ENCODE measurements at places on chromosomes 1 and 21.

DNA sequence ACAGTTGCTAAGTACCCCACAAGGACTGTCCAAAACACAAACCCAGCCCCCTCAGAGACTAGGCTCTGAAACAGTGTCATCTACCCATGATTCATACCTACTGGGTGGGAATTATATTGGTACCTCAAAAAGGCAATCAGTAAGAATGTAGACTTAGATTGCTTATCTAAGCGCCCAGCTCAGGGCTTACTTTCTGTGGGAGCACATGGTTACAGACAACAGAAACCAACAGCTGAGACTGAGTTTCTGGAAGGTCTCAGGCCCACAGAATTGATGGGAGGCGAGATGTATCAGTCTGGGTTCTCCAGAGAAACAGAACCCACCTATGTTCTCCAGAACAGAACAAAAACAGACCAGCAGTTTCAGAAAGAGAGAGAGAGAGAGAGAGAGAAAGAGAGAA, 147.3 kb upstream of the KAZN start:
- DNase-seq: no peak

GRCh38 chr1:88509379-88509778, 174.7 kb upstream of the PKN2 start:
- no peak for DNase-seq

- DNase-seq: no peak
Measured at GRCh38 chr1:6519491-6519934, 28.0 kb upstream of the PLEKHG5 start.

- no peak for DNase-seq
Measured at GRCh38 chr1:40315795-40316594, 1.1 kb downstream of the COL9A2 start.

- DNase-seq: no peak
Measured at GRCh38 chr1:199593475-199593874, 434.0 kb upstream of the NR5A2 start.

GRCh38 chr1:221174330-221174993, 295.2 kb downstream of the HLX start:
- no peak for DNase-seq

- DNase-seq: no peak
Measured at GRCh38 chr1:156623946-156624813, 5.0 kb downstream of the HAPLN2 start.

DNA sequence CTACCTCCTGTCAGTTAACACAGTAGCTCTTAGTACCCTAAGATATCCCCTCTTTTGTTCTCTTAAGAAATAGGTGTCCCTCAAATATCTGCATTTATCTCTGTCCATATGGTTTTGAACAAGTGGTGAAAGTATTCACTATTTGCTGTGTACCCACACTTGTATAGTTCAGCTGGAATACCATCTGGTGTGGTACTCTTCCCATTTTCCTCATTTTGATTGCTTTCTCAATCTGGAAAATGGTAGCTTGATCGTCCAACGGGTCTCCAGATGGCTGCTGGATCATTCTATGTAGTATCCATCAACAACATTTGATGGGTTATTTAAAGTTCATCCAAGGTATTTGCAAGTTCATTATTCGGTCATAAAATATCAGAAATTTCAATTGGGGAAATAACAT, 100.3 kb upstream of the DPYD start:
- DNase-seq: no peak

GRCh38 chr1:212595787-212596714, 12.5 kb upstream of the ATF3 start:
- peak; percentile 68 for DNase-seq

DNA sequence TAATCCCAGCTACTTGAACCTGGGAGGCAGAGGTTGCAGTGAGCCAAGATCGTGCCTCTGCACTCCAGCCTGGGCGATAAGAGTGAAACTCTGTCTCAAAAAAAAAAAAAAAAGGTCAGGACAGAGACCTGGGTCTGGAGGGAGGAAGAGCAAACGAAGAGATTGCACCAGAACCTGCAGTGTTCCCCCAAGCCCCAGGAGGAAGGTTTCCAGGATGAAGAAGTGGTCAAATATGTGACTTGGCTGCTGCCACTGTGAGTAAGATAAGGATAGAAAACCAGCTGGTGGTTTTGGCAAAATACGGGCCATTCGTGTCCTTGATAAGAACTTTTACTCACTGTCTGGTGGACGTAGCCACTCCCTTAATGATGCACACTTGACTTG, 42.2 kb downstream of the CLDN14 start:
- DNase-seq: no peak

GRCh38 chr1:47745715-47746609, 251.2 kb downstream of the TRABD2B start:
- DNase-seq: no peak

DNA sequence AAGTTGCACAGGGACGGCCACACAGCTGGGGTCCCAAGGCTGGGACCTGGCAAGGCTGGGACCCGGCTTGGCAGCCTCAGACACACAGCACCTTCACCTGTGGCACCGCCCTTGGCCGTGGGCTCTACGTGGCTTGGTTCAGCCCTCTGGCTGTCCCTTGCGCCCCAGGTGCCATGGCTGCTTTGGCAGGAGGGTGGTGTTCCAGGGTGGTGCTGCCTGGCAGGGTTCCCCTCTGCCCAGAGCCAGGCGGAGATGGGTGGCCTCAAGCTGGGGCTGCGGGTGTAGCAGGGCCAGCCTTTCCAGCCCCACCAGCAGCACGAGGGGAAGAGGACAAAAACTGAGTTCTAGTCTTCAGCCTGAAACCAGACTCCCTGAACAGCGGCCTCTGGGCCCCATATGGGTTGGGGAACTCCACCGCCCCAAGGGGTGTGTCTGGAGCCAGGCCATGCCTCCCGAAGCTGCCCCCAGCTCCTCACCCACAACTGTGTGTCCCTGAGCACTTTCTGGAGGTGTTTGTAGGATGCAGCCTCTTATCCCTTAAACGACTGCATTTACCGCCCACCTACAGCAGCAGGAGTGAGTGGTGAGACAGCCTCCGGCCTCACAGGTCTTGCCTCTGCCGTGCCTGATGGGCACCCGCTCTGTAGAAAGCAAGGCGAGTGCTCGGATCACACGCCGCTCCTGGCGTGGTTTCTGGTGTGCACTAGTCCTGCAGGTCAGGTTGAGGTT, 92.3 kb downstream of the PDE9A start:
- DNase-seq: no peak

DNA sequence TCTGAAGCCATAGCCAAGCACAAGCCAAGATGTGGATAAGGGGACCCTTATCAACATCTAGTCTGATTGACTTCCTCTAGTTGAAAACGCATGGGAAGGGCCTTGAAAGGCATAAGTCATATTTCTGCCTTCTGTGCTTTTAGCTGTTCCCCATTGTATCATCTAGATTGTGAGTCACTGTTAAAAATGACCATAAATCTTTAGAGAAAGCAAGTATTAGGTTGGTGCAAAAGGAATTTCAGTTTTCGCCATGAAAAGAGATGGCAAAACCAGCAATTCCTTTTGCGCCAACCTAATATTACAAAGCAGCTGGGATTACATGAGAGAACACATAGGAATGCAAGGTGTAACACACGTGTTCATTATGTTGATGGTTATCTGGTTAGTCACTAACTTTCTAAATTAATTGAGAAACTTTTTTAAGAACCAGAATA, 63.6 kb downstream of the CLIC6 start:
- no peak for DNase-seq

GRCh38 chr1:225780630-225781029, 3.0 kb downstream of the SRP9 start:
- no peak for DNase-seq

- DNase-seq: no peak
Measured at GRCh38 chr1:197036861-197037260, 30.2 kb downstream of the F13B start.

- no peak for DNase-seq
Measured at GRCh38 chr1:12654657-12655056, 10.8 kb downstream of the AADACL4 start.

DNA sequence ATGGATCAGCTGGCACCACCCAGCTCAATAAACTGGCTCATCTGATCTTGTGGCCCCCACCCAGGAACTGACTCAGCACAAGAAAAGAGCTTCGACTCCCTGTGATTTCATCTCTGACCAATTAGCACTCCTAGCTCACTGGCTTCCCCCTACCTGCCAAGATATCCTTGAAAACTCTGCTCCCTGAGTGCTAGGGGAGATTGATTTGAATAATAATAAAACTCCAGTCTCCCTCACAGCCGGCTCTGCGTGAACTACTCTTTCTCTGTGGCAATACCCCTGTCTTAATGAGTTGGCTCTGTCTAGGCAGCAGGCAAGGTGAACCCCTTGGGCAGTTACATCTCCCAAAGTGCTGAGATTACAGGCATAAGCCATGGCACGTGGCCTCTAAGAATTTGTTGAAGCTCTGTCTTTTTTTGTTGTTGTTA, 11.8 kb upstream of the RHBDL2 start:
- no peak for DNase-seq

DNA sequence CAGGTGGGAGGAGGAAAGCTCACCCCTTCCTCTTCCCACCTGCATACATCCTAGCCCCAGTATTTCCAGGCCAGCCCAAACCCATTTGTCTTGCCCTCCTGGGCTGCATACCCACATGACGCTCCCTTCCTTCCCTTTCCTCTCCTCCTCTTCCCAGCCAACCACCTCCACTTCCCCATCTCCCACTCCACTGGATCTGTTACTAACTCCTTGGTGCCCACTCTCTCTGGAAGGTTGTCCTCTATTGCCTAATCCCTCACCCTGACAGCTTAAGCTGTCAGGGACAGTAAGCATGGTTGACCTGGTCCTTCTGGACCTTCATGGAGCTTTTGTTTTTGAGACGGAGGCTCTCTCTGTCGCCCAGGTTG, 23.0 kb upstream of the SYNC start:
- no peak for DNase-seq

DNA sequence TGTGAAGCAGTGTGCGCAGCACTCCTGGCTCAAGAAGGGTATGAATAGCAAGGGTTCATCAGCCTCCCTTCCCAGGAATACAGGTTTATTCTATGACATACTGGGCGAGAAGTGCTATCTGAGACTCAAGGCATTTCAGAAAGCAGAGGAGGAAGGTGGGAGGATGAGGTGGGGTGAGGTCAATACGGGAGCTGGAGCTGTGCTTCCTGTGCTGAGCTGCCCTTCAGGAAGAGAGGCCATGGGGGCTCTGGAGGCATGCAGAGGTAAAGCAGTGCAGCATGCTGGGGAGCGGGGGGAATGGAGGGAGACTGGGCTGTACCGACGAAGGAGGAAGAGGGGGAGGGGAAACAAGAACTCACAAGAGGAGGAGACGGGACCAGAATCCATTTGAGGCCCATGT, 717.6 kb downstream of the PTPRU start:
- no peak for DNase-seq

All from HCT116 (cell line).